ENCODE measurements at places on chromosomes 1 and 21. TPM values are rescaled to one million over a fixed set of nuclear protein-coding genes. Genes with fewer than 3 reads are reported as not detected.
A peak's percentile ranks its signal among the peaks of the same experiment; 100 is the strongest.

Gene CHRM3
- total RNA-seq: 2.4 TPM

Gene UTP25
- 2.8 TPM for total RNA-seq

Gene KISS1
- total RNA-seq: not detected

Gene OR6K3
- total RNA-seq: not detected

Gene C8A
- not detected for total RNA-seq

DNA sequence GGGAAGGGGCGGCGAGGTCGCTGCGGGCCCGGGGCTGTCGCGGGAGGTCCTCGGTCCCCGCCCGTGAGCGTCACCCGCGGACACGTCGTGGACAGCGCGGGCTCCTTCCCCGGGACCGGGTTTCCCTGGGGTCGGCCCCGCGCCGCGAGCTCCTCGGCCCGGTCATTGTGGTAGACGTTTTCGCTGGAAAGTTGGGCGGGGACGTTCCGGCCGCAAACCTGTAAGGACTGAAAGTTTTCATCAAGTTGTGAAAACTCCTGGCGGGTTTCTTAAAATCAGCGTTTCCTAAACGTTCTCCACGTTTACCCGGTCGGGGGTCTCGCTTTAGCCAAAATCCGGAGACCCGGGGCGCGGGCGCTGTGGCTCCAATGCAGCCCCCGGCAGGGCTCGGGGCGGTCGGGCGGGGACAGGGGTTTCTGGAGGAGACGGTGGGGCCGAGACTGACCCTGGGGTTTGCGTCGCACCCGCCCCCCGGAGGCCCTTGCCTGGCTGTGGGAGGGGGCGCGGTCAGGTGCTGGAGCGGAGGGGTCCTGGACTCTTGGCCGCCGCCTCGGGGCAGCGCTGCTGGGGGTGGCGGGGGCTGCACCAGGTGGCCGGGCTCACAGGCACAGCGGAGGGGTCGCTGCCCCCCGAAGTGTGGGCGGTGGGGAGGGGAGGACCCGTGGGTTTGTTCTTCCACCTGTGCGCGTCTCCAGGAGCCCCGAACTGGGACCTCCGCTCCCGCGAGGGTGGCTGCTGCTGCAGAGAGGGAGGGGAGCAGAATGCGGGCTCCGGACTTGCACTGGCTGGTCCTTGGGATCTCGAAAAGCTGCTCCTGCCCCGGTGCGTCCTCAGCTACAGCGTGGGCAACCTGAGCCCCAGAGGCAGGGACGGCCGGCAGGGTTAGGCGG, 827 bp downstream of the PRKCZ start:
- no peaks in the 10 kb centered on the region for H3K36me3 ChIP-seq
- no peak for DNase-seq
- H3K27me3 ChIP-seq: peaks cover 4% of the 10 kb centered on the region

- no peak overlapping the region for H3K4me3 ChIP-seq
- H3K27ac ChIP-seq: no peak overlapping the region
- H3K36me3 ChIP-seq: no peaks in the 10 kb centered on the region
- no peaks in the 10 kb centered on the region for H3K27me3 ChIP-seq
- DNase-seq: no peak
These were observed 22.7 kb downstream of the DLGAP3 start for GRCh38 chr1:34906756-34907155.

- no peak overlapping the region for H3K27ac ChIP-seq
- DNase-seq: no peak
- H3K27me3 ChIP-seq: no peaks in the 10 kb centered on the region
- H3K4me3 ChIP-seq: no peak overlapping the region
- no peaks in the 10 kb centered on the region for H3K36me3 ChIP-seq
These were observed 18.7 kb upstream of the RAP1A start for GRCh38 chr1:111600886-111601386.

- H3K36me3 ChIP-seq: peaks cover 48% of the 10 kb centered on the region
- no peaks in the 10 kb centered on the region for H3K27me3 ChIP-seq
- H3K27ac ChIP-seq: no peak overlapping the region
- H3K4me3 ChIP-seq: no peak overlapping the region
- DNase-seq: no peak
These were observed 8.9 kb downstream of the MRTO4 start for GRCh38 chr1:19260211-19261138.

Gene AMY1C
- not detected for total RNA-seq

DNA sequence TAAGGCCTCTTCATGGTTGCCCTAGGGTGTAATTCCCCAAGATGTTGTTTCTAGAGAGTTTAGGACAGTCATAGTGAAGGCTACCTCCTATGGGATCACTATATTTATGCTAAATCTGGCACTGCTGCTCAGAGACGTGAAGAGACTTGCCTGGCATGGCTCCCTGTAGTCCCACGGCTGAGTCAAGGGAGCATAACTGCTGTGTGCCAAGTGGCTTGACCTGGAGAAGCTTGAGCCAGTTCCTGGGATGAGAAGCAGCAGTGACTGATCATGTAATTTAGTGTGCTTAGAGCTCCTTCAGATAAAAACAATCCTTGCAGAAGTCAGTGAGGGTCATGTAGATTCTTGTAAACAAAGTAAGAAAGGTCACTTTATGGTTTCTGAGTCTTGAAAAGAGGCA, 68.9 kb upstream of the TSPAN2 start:
- H3K4me1 ChIP-seq: peaks cover 11% of the 10 kb centered on the region
- H3K27ac ChIP-seq: no peak overlapping the region
- H3K36me3 ChIP-seq: no peaks in the 10 kb centered on the region
- DNase-seq: no peak
- H3K4me3 ChIP-seq: no peak overlapping the region

Gene EPHA2
- 17.5 TPM for total RNA-seq

- no peak overlapping the region for H3K4me3 ChIP-seq
- no peaks in the 10 kb centered on the region for H3K36me3 ChIP-seq
- no peak overlapping the region for H3K27ac ChIP-seq
- H3K27me3 ChIP-seq: no peaks in the 10 kb centered on the region
These were observed 576.6 kb downstream of the NPHP4 start for GRCh38 chr1:5415606-5416005.

- no peak overlapping the region for H3K27ac ChIP-seq
- no peak for DNase-seq
- H3K36me3 ChIP-seq: no peaks in the 10 kb centered on the region
- H3K27me3 ChIP-seq: no peaks in the 10 kb centered on the region
- no peaks in the 10 kb centered on the region for H3K4me1 ChIP-seq
These were observed 21.2 kb upstream of the CENPF start for GRCh38 chr1:214581785-214582184.

- H3K4me3 ChIP-seq: no peak overlapping the region
- no peaks in the 10 kb centered on the region for H3K27me3 ChIP-seq
- no peaks in the 10 kb centered on the region for H3K4me1 ChIP-seq
- no peak for DNase-seq
- no peak overlapping the region for H3K27ac ChIP-seq
- no peaks in the 10 kb centered on the region for H3K36me3 ChIP-seq
These were observed 9.6 kb downstream of the LRRC53 start for GRCh38 chr1:74502858-74503257.

DNA sequence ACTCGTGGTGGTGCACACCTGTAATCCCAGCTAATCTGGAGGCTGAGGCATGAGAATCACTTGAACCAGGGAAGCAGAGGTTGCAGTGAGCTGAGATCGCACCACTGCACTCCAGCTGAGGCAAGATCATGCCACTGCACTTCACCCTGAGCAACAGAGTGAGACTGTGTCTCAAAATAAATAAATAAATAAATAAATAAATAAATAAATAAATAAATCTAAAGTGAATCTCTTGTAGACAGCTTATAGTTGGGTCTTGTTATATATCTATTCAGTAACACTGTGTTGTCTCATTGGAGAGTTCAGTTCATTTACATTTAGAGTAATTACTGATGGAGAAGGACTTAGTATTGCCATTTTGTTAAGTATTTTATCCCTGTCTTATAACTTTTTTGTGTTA, 258.4 kb downstream of the LRRC40 start:
- H3K36me3 ChIP-seq: no peaks in the 10 kb centered on the region
- H3K4me1 ChIP-seq: no peaks in the 10 kb centered on the region
- H3K4me3 ChIP-seq: no peak overlapping the region
- no peak for DNase-seq
- H3K27me3 ChIP-seq: no peaks in the 10 kb centered on the region
- no peak overlapping the region for H3K27ac ChIP-seq

Gene INAVA
- not detected for total RNA-seq

Gene PROK1
- total RNA-seq: 5.1 TPM

GRCh38 chr1:30110846-30111245, 612.5 kb downstream of the MATN1 start:
- no peak for DNase-seq
- no peak overlapping the region for H3K4me3 ChIP-seq
- no peak overlapping the region for H3K27ac ChIP-seq
- no peaks in the 10 kb centered on the region for H3K4me1 ChIP-seq
- H3K36me3 ChIP-seq: no peaks in the 10 kb centered on the region

GRCh38 chr1:6241887-6242740, 1.9 kb upstream of the HES3 start:
- no peak overlapping the region for H3K27ac ChIP-seq
- H3K4me1 ChIP-seq: no peaks in the 10 kb centered on the region
- H3K36me3 ChIP-seq: no peaks in the 10 kb centered on the region
- DNase-seq: no peak
- no peak overlapping the region for H3K4me3 ChIP-seq

Gene GPA33
- total RNA-seq: not detected

- peak within 1 kb of the TSS; percentile 30 for H3K4me3 ChIP-seq
- H3K4me1 ChIP-seq: peaks cover 27% of the 10 kb centered on the region
- DNase-seq: peak; percentile 76
- no peaks in the 10 kb centered on the region for H3K36me3 ChIP-seq
These were observed at the start of gene SH2D2A for GRCh38 chr1:156816561-156817328. Gene SH2D2A, minus strand, starts transcription at chr1:156816848. Its CDS starts 140 bp downstream, at chr1:156816708.

Gene VPS13D
- total RNA-seq: 48.1 TPM

Gene B3GALT2
- 51.7 TPM for total RNA-seq

DNA sequence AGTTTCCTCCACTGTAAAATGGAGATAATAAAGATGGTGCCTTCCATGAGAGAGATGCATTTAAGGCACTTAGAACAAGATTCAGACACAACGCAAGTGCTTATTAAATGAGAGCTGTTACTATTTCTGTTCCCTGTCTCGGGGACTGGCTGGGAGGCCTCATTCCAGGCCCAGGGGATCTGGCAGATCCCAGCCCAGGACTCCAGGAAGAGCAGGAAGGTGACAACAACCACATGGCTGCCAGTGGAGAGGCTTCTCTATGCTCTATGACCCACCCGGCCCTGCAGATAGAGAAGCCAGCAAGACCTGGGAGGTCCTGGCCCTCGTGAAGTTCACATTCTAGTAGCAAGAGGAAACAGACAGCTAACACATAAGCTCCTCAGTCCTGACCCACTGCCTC, 175.5 kb downstream of the ACTL8 start:
- H3K27ac ChIP-seq: peak overlapping the region; percentile 85
- no peaks in the 10 kb centered on the region for H3K27me3 ChIP-seq
- no peak for DNase-seq
- H3K4me1 ChIP-seq: no peaks in the 10 kb centered on the region
- no peaks in the 10 kb centered on the region for H3K36me3 ChIP-seq

Measured in right atrium auricular region (tissue), 2 donors.